ENCODE measurements at places on chromosomes 1 and 21. TPM values are rescaled to one million over a fixed set of nuclear protein-coding genes. Genes with fewer than 3 reads are reported as not detected.
A peak's percentile ranks its signal among the peaks of the same experiment; 100 is the strongest.

ST6GALNAC5 gene
- polyA plus RNA-seq = 2.9 TPM

LRRC52 gene
- not detected for polyA plus RNA-seq

CDC7 gene
- polyA plus RNA-seq = 1.4 TPM

ADAMTS1 gene
- polyA plus RNA-seq = 93.7 TPM

TESK2 gene
- 8.3 TPM for polyA plus RNA-seq

GRCh38 chr1:153922076-153922971 is 448 bp downstream of the GATAD2B start:
- peak overlapping the region; percentile 84 for H3K27ac ChIP-seq
- peak; percentile 75 for DNase-seq

DNA sequence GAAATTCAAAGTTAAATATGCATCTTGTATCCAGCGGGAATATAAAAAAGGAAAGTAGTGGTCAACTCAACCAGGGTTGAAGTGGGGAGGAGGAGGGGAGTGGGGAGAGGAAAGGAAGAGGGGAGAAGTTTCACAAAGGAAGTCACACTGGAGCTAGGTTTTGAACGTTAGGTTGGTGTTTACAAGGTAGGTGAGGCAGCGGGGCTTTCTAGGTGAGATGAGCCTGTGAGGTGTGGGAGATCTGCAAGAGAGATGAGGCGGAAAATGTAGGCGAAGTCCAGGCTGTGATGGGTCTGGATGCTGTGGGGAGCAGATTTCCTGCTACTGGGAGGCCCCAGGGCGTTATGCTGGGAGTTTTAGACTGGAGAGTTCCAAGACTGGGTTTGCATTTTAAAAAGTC is 36.1 kb upstream of the IL20 start:
- no peak overlapping the region for H3K4me3 ChIP-seq
- H3K27me3 ChIP-seq = no peaks in the 10 kb centered on the region
- no peaks in the 10 kb centered on the region for H3K36me3 ChIP-seq
- H3K27ac ChIP-seq = no peak overlapping the region
- DNase-seq = no peak

DNA sequence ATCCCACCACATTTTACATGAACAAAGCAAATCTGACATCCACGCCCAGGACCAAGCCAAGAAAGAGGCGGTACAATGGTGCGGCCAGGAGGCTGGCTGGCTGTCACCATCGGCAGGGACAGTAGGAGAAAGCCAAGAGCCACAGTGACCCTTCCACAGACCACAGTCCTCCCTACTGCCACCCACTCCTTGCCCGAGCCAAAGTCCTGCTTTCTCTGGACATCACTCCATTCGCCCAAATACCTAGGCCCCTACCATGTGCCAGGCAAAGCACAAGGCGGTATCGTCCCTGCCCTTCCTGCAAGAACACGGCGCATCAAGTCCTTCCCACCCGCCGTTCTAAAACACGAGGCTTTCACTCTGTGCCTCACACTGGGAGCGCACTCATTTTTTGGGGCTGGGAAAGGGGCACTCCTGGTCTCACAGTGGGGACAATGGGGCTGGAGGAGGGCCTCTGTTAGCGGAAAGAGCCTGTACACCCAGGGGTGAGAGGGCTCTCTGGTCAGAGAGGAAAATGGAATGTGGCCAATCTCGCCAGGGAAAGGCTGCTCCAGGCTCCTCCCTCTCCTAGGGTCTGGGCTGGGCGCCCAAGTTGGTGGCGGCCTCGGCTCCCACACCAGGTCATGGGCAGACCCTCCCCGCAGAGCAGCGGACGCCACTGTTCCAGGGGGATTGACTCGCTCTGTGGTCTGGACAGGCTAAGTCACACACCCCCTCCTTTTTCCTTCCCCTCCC is 26.5 kb downstream of the SSBP3 start:
- H3K4me3 ChIP-seq = no peak overlapping the region
- H3K27me3 ChIP-seq = no peaks in the 10 kb centered on the region
- H3K36me3 ChIP-seq = no peaks in the 10 kb centered on the region
- DNase-seq = peak; percentile 69
- H3K4me1 ChIP-seq = peaks cover 41% of the 10 kb centered on the region

- peaks cover 3% of the 10 kb centered on the region for H3K4me1 ChIP-seq
- no peak overlapping the region for H3K27ac ChIP-seq
- no peak for DNase-seq
These were observed 34.8 kb upstream of the ADARB1 start for GRCh38 chr21:45039317-45040156.

DNA sequence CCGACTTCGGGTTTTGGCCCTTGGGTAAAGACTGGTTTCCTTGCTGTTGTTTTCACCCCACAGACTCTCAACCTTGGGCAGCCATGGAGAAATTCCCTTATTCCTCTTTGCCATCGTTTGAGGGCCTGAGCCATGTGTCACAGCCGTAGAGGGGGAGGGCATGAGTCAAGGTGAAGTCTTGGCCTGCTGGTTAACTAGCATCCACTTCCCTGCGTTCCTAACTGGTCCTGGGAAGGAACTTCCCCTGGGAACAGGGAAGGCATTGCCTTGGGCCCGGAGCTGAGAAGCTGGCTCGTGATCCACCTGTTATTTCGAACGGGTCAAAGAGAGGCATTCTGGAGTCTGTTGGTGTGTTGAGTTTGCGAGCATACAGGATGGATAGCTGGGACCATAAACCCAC is 464.9 kb downstream of the CAMTA1 start:
- no peaks in the 10 kb centered on the region for H3K27me3 ChIP-seq
- no peak overlapping the region for H3K27ac ChIP-seq
- no peaks in the 10 kb centered on the region for H3K4me1 ChIP-seq
- H3K4me3 ChIP-seq = no peak overlapping the region
- no peak for DNase-seq

- no peaks in the 10 kb centered on the region for H3K27me3 ChIP-seq
- H3K4me3 ChIP-seq = peak overlapping the region; percentile 56
- H3K4me1 ChIP-seq = peaks cover 18% of the 10 kb centered on the region
- peak; percentile 86 for DNase-seq
- no peaks in the 10 kb centered on the region for H3K36me3 ChIP-seq
- peak overlapping the region; percentile 97 for H3K27ac ChIP-seq
These were observed 350 bp upstream of the S100A6 start for GRCh38 chr1:153536012-153536670.

DNA sequence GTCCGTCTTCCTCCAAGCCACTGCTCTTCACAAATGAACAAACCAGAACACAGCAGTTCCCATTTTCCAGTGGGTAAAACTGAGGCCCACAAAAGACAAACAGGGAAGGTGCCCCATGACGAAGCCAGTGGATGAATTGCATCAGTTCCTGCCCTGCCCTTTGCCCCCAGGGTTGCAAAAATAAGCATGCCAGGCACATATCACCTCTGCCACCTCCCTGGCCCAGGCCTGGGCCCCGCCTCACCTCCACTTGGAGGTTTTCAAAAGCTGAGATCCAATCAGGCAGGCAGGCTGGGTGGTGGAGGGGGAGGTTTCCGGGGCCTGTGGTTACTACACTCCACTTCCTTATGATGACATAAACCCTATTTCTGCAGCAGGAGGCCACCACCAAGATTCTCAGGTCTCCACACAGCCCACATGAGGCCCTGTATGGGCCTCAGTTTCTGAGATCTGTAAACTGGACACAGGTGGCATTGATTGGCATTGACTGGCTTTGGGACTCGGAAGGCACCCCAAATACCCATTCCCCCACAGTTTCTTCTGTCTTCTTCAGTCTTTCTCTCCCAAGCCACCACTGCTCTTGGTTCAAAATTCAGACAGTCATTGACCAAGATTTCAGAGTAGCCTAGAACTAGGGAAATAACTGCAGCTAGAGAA is 4.1 kb downstream of the KIF21B start:
- no peak overlapping the region for H3K27ac ChIP-seq
- no peaks in the 10 kb centered on the region for H3K27me3 ChIP-seq
- H3K4me3 ChIP-seq = no peak overlapping the region
- H3K4me1 ChIP-seq = peaks cover 6% of the 10 kb centered on the region
- no peak for DNase-seq
- no peaks in the 10 kb centered on the region for H3K36me3 ChIP-seq

DNA sequence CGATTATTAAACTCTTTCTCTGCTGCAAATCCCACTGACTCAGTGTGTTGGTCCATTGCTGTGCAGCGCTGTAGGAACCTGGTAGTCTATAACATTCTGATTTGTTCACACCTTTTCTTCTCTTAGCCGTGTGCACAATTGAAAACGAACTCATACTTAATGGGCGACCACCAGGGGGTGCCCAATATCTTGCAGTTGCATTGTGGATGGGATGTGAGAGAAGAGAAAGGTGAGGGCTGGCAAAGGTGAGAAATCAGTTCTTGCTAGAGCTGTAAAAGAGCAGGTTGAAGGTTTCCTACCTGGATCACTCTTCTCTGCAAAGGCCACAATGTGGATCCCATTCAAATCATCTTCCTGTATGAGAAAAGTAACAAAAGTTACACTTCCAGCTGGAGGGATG is 51.0 kb downstream of the CASQ2 start:
- no peaks in the 10 kb centered on the region for H3K36me3 ChIP-seq
- no peaks in the 10 kb centered on the region for H3K27me3 ChIP-seq
- no peak overlapping the region for H3K4me3 ChIP-seq
- no peak overlapping the region for H3K27ac ChIP-seq

DNA sequence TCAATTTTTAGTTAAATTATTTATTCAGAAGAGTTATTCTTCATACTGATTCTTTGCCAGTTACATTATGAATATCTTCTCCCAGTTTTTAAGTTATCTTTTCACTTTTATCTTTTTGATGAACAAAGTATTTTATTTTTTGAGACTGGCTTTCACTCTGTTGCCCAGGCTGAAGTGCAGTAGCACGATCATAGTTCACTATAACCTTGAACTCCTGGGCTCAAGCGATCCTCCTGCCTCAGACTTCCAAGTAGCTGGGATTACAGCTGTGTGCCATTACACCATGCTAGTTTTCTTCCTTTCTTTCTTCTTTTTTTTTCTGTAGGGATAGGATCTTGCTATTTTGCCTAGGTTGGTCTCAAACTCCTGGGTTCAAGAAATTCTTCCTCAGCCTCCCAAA is 3.5 kb downstream of the GORAB start:
- peaks cover 5% of the 10 kb centered on the region for H3K4me1 ChIP-seq
- H3K27me3 ChIP-seq = no peaks in the 10 kb centered on the region
- H3K36me3 ChIP-seq = no peaks in the 10 kb centered on the region
- DNase-seq = no peak

DNA sequence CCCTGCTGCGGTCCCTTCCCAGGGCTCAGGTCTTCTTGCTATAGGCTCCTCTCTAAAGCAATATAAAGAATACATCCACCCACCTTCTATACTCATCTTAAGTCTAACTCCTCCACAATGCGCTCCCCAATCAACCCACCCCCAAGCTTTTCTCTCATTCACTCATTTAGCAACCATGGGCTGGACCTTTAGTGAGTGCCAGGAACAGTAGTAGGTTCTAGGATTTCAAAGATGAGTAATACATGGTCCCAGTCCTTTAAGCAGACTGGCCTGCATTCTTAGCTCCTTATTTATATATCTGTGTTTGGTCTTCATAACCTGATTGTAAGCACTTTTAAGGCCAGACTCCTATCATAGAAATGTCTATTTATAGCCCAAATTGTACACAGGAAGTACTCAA is 5.9 kb downstream of the CAMK1G start:
- H3K4me3 ChIP-seq = no peak overlapping the region
- peaks cover 8% of the 10 kb centered on the region for H3K4me1 ChIP-seq
- no peaks in the 10 kb centered on the region for H3K36me3 ChIP-seq
- H3K27ac ChIP-seq = no peak overlapping the region
- no peaks in the 10 kb centered on the region for H3K27me3 ChIP-seq

GRCh38 chr21:41491412-41491811 is 16.5 kb downstream of the TMPRSS2 start:
- H3K27ac ChIP-seq = no peak overlapping the region
- H3K36me3 ChIP-seq = no peaks in the 10 kb centered on the region
- no peak overlapping the region for H3K4me3 ChIP-seq

DNA sequence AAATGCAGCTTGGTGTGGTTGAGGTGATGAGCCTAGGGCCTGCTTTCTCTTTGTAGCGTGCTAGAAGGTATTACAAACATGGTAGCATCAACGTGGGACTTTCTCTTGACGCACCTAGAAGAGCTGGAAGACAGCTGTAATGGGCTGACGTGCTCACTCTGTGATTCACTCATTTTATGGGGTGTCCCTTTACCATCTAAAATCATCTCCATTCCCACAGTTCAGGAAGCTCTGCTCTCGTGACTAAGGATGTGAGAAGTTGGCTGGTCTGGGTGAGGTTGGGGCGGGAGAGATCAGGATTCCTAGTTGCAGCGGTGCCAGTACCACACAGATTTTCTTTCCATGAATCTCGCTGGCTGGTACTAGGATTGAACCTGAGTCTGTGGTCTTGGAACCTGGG is 4.2 kb downstream of the HTR6 start:
- H3K36me3 ChIP-seq = no peaks in the 10 kb centered on the region
- H3K4me1 ChIP-seq = peaks cover 3% of the 10 kb centered on the region
- no peak for DNase-seq
- H3K4me3 ChIP-seq = no peak overlapping the region
- peaks cover 3% of the 10 kb centered on the region for H3K27me3 ChIP-seq
- no peak overlapping the region for H3K27ac ChIP-seq

DNA sequence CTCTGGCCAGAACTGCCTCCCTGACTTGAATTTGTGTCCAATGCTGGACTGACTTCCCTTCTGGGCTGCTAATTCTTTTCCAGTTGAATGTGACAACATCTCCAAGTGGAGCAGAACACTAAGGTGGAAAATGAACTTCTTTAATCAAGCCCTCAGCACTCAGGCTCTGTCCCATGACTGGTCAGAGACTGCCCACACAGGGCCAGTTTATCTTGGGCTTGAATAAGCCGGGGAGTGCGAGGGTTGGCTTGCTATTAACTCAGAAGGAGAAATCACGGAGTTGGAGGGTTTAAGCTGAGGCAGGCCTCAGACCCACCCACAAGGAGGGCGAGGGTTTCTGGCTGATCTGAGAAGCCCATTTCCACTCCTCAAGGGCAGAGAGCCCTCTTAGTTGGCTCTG is 12.4 kb downstream of the KCNA10 start:
- DNase-seq = no peak
- H3K27me3 ChIP-seq = no peaks in the 10 kb centered on the region
- no peak overlapping the region for H3K4me3 ChIP-seq
- no peak overlapping the region for H3K27ac ChIP-seq
- no peaks in the 10 kb centered on the region for H3K36me3 ChIP-seq

- no peaks in the 10 kb centered on the region for H3K27me3 ChIP-seq
- DNase-seq = no peak
- H3K4me1 ChIP-seq = no peaks in the 10 kb centered on the region
- H3K36me3 ChIP-seq = no peaks in the 10 kb centered on the region
These were observed 53.1 kb upstream of the CYP2J2 start for GRCh38 chr1:59979666-59980065.

- no peak overlapping the region for H3K27ac ChIP-seq
- H3K36me3 ChIP-seq = no peaks in the 10 kb centered on the region
- no peaks in the 10 kb centered on the region for H3K4me1 ChIP-seq
These were observed 198.2 kb downstream of the CENPF start for GRCh38 chr1:214801191-214801590.

DNA sequence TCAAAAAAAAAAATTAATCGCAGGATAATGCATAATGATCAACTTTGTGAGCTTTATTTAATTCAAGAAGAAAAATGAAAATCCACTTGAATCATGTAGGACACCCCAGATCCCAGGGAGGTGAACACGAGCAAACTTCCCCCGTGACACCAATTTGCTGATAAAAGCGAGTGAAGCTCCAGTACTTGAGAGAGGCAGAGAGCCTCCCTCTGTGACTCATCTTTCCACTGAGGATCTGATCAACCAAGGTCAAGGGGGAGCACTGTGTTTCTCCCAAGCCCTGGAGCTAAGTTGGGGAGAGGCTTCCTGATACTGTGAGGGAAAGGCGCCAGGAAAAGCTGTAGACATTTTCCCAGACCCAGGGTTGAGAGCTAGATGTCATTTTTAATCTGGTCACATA is 160.9 kb downstream of the SLC44A5 start:
- no peaks in the 10 kb centered on the region for H3K27me3 ChIP-seq
- H3K4me1 ChIP-seq = no peaks in the 10 kb centered on the region
- no peak overlapping the region for H3K4me3 ChIP-seq
